Activated T-cell treated with anti-CD3 and anti-CD28 coated beads, Interleukin-2, amount 50 U/mL, for 72 hours (primary cell): ENCODE measurements at places on chromosomes 13 and 19. TPM values are rescaled to one million over a fixed set of nuclear protein-coding genes. Genes with fewer than 3 reads are reported as not detected.

DNA sequence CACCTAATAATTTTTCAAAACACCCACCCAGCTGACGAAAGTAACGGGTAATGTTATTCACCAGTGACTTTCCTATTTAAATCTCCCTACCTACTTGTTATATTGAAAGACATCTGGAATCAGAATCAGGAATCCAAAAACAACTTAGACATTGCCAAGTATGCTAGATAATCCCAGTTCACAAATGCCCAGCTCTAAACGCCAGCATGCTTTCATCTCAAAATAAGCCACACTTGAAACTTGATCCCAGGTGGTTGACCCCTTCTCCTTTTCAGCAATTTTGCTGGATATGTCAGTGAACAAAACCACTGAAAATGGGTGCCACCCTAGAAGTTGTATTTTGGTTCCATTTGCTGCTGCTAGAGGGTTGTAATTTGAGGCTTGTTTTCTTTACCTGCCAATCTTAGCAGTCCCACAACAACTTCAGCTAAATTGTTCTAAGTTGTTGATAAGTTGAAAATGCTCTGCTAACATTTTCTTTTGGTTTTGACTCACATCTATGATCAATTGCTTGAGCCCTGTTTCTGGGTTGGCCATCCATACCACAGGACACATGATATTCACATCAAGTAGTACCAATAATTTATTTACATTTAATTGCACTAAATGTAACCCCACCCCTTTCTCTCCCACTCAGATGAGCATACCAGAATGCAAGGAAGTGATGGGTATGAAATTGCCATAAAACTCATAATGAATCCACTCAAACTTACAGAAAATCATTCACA, 66.4 kb downstream of the DCT start:
- peaks cover 15% of the 10 kb centered on the region for H3K36me3 ChIP-seq
- H3K4me3 ChIP-seq, result no peak overlapping the region
- H3K27me3 ChIP-seq, result peaks cover 9% of the 10 kb centered on the region
- no peak overlapping the region for H3K27ac ChIP-seq

DNA sequence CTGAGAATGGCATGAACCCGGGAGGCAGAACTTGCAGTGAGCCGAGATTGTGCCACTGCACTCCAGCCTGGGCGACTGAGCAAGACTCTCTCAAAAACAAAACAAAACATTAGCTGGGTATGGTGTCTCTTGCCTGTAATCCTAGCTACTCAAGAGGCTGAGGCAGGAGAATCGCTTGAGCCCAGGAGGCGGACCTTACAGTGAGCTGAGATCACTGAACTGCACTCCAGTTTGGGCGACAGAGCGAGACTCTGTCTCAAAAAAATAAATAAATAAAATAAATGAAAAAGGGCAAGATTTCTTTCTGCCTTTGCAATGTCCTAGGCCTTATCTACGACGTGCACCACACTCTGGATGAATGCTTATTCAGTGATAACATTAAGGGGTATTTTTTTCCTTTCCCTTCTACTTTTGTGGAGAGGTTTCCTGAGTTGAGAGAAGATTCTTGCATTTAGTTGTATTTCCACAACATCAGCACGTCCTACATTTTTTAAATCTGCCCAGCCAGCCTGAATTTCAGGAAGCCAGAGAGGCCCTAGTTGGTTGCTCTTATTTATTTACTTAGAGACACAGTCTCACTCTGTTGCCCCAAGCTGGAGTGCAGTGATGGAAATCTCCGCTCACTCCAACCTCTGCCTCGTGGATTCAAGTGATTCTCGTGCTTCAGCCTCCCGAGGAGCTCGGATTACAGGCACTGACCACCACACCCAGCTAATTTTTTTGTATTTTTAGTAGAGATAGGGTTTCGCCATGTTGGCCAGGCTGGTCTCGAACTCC, 26.1 kb upstream of the OR1M1 start:
- no peak overlapping the region for H3K4me3 ChIP-seq
- no peaks in the 10 kb centered on the region for H3K27me3 ChIP-seq
- no peaks in the 10 kb centered on the region for H3K4me1 ChIP-seq

- H3K4me3 ChIP-seq, result no peak overlapping the region
- H3K4me1 ChIP-seq, result no peaks in the 10 kb centered on the region
- DNase-seq, result no peak
- no peaks in the 10 kb centered on the region for H3K27me3 ChIP-seq
- H3K27ac ChIP-seq, result no peak overlapping the region
These were observed 438.6 kb downstream of the KLF5 start for GRCh38 chr13:73497430-73497829.

DNA sequence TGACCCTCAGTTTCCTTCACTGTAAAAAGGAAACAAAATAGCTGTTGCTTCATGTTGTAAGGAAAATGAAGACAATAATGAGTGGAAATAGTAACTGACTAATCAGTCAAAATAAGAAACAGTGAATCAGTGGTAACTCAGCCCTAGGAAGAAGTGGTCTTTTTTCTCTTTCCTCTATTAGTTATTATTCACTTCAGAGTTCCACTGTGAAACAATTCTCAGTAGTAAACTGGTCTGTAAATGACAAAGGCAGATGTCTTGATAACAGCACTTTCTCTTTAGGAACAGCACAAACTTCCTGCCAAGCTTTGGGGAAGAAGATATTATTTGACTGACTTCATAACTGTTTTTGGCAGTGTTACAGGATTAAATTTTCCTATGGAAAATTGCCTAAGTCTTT, 600.5 kb upstream of the KLHL1 start:
- no peak overlapping the region for H3K27ac ChIP-seq
- H3K27me3 ChIP-seq, result no peaks in the 10 kb centered on the region
- DNase-seq, result no peak
- no peak overlapping the region for H3K4me3 ChIP-seq
- no peaks in the 10 kb centered on the region for H3K4me1 ChIP-seq
- no peaks in the 10 kb centered on the region for H3K36me3 ChIP-seq

DNA sequence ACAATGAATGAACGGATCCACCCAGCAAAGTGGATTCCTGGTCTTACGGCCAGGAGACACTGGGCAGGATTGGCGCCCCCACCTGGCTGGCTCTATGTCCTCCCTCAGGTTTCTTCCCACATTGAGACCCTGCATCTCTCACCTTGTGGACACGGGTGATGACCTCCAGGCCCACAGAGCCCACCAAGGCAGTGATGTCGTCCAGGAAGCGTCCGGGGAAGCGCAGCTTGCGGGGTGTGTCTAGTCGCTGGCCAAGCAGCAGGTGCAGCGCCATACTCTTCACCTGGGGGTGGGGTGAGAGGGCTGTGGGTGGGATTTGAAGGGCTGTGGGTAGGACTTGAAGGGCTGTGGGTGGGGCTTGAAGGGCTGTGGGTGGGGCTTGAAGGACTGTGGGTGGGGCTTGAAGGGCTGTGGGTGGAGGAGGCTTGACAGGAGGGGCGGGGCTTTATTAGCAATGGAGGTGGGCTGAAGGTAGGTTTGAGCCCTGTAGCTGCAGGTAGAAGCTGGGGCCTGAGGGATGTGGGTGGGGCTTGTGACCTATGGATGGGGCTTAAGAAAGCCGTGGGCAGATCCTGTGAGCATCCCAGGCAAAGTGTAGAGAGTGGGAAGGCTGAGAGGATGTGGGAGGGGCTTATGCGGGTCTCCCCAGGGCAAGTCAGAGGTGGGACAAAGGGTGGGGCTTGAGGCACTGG, 12.1 kb upstream of the ANGPTL8 start:
- peak; percentile 10 for DNase-seq
- H3K27me3 ChIP-seq, result no peaks in the 10 kb centered on the region
- H3K4me3 ChIP-seq, result no peak overlapping the region
- no peaks in the 10 kb centered on the region for H3K4me1 ChIP-seq
- H3K27ac ChIP-seq, result no peak overlapping the region

GRCh38 chr13:30376426-30377311, 45.6 kb upstream of the UBE2L5 start:
- peak; percentile 75 for DNase-seq
- no peaks in the 10 kb centered on the region for H3K27me3 ChIP-seq
- no peaks in the 10 kb centered on the region for H3K36me3 ChIP-seq
- peaks cover 81% of the 10 kb centered on the region for H3K4me1 ChIP-seq

DNA sequence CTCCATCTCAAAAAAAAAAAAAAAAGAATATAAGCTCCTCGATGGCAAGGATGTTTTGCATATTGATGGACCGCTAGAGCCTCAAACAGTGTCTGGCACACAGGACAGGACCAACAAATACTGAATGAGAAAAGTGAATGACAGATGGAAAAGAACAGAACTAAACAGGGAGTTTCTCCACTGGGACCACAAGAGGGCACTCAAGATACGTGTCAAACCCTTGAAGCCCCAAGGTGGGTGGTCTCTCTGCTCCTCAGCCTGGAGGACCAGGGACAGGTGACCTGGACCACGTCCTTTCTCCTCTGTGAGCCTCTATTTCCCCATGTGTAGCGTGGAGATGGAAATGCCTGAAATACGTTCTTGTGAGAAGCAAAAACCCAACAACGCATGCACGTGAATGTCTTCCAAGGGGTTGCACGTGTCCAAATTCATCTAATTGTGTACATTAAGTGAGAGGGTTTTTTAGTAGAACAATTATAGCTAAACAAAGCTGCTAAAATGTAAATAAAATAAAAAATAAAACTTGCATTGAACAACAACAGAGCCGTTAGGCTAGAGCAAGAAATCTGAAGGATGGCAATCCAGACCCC, 5.7 kb upstream of the CDC42EP5 start:
- H3K4me3 ChIP-seq, result no peak overlapping the region
- H3K27me3 ChIP-seq, result peaks cover 48% of the 10 kb centered on the region
- no peak for DNase-seq
- H3K36me3 ChIP-seq, result no peaks in the 10 kb centered on the region
- H3K27ac ChIP-seq, result no peak overlapping the region

DNA sequence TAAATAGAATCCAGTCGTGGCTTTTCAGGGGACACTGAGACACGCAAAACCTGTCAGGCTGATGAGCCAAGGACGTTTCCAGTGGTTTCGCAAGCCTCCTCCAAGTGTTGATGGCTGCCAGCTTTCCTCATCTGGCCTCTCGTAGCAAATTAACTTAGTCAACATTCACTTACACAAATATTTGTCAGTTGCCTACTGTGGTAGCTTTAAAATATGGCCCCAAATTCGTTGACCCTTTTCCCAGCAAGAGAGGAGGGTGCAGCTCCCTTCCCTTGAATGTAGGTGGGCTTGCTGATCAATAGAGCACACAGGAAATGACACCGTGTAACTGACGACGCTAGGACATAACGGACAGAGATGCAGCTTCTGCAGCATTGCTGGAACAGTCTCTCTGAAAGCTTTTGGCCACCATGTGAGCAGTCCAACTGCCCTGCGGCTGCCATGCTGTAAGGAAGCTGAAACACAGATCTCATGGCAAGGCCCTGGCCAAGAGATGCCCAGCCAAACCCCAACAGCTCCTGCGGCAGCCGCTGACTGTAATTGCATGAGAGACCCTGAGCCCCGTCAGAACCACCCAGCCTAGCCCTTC, 5.5 kb upstream of the RANBP3 start:
- peak overlapping the region; percentile 77 for H3K27ac ChIP-seq
- no peaks in the 10 kb centered on the region for H3K27me3 ChIP-seq
- H3K4me3 ChIP-seq, result peak overlapping the region; percentile 50
- H3K36me3 ChIP-seq, result peaks cover 1% of the 10 kb centered on the region

JSRP1 gene
- 1.6 TPM for total RNA-seq

POSTN gene
- not detected for total RNA-seq

DNA sequence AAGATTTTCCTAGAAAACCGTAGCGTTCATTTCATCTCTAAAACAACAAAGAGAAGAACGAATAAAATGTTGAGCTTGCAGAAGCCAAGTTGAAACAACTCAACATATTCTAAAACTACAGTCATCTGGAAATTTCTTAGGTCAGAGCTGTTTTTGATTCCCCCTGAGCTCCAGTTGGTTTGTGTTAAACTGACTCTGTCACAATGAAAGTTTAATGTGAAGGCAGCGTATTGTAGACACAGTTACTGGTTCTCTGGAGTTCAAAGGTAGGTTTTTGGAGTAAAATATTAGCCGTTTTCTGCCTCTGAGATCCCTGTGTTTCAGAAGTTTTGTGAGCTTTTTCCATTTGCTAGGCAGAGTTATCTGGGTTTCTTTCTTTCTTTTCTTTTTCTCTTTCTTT, 2.2 kb downstream of the ARHGEF7 start:
- H3K27me3 ChIP-seq, result peaks cover 64% of the 10 kb centered on the region
- no peak for DNase-seq
- no peaks in the 10 kb centered on the region for H3K36me3 ChIP-seq
- peaks cover 14% of the 10 kb centered on the region for H3K4me1 ChIP-seq
- H3K4me3 ChIP-seq, result no peak overlapping the region
- H3K27ac ChIP-seq, result no peak overlapping the region

UHRF1 gene
- total RNA-seq, result 110 TPM

- H3K4me1 ChIP-seq, result peaks cover 4% of the 10 kb centered on the region
- no peak overlapping the region for H3K27ac ChIP-seq
- no peak for DNase-seq
- no peak overlapping the region for H3K4me3 ChIP-seq
- no peaks in the 10 kb centered on the region for H3K36me3 ChIP-seq
- no peaks in the 10 kb centered on the region for H3K27me3 ChIP-seq
These were observed 105.5 kb downstream of the KDM4B start for GRCh38 chr19:5074407-5074806.

TRPC4 gene
- not detected for total RNA-seq

- H3K4me3 ChIP-seq, result no peak overlapping the region
- H3K4me1 ChIP-seq, result no peaks in the 10 kb centered on the region
- H3K27me3 ChIP-seq, result no peaks in the 10 kb centered on the region
- H3K36me3 ChIP-seq, result no peaks in the 10 kb centered on the region
- DNase-seq, result no peak
These were observed 16.2 kb downstream of the KRTDAP start for GRCh38 chr19:35474104-35474503.

GRCh38 chr13:67281466-67281865, 51.3 kb upstream of the PCDH9 start:
- no peak for DNase-seq
- H3K4me3 ChIP-seq, result no peak overlapping the region
- H3K4me1 ChIP-seq, result no peaks in the 10 kb centered on the region
- no peaks in the 10 kb centered on the region for H3K36me3 ChIP-seq
- no peaks in the 10 kb centered on the region for H3K27me3 ChIP-seq
- no peak overlapping the region for H3K27ac ChIP-seq

GRCh38 chr13:56424246-56424645, 716.5 kb upstream of the PRR20A start:
- no peak overlapping the region for H3K4me3 ChIP-seq
- no peak for DNase-seq
- no peaks in the 10 kb centered on the region for H3K4me1 ChIP-seq
- no peak overlapping the region for H3K27ac ChIP-seq
- H3K27me3 ChIP-seq, result no peaks in the 10 kb centered on the region
- H3K36me3 ChIP-seq, result no peaks in the 10 kb centered on the region

DNA sequence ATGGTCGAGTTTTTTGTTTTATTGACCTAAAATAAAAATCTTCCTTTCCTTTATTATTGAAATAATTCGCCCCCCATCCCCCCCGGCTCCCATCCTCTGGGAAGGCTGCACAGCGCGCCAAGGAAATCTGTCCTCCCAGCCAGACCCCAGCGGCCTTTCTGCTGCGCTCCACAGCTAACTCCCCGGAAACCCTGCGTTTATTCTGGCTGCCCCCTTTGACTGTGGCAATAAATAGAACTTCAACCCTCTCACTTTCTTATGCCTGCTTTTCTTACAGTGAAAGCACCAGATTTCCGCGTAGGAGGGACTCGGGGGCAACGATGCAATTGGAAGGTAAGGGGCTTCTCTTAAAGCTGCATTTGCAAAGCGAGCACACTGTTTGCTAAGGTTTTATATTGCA, 9.7 kb upstream of the C19orf12 start:
- no peak for DNase-seq
- H3K4me3 ChIP-seq, result no peak overlapping the region
- H3K4me1 ChIP-seq, result peaks cover 13% of the 10 kb centered on the region
- H3K27ac ChIP-seq, result no peak overlapping the region
- peaks cover 6% of the 10 kb centered on the region for H3K27me3 ChIP-seq
